Stimulated activated CD8-positive, alpha-beta memory T cell treated with anti-CD3 and anti-CD28 coated beads, Interleukin-2, amount 100 ng/mL, for 1 hour (primary cell): ENCODE measurements at places on chromosomes 7 and 10.

- peak; percentile 52 for DNase-seq
Measured at GRCh38 chr7:98745722-98746318, 124.0 kb downstream of the TMEM130 start.

DNA sequence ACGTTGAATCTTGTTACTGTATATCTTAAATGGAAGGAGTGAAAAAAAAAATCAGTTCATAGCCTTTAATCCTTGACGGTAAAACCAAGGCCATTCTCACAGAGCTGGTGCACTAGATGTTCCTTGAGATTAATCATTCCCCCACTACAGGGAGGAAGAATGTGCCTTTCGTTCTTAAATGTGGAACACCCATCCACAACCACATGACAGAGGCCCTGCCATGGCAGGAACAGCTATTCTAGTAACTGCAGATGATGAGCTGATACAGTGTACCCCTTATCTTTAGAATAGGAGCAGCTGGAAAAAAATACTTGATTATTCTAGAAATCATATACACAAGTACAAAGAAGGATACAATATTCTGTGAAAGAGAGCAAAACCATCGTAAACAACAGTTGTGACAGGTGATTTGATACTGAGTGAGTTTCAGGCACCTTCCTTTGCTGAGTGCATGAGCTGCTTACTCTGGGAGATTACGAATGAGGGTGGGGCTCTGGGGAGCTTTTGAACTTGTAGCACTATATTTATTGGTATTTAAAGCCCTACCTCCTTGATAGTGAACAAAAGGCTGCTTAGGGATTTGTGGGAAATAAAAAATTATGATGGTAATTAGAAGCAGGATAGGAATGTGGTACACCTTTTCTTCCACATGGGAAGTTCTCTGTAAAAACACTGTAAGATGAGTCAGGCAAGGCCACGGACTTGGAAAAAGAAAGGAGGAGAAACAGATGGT is 244.4 kb upstream of the SLC26A5 start:
- DNase-seq: no peak

GRCh38 chr10:30581779-30582380 is 47.7 kb downstream of the LYZL2 start:
- DNase-seq: no peak

DNA sequence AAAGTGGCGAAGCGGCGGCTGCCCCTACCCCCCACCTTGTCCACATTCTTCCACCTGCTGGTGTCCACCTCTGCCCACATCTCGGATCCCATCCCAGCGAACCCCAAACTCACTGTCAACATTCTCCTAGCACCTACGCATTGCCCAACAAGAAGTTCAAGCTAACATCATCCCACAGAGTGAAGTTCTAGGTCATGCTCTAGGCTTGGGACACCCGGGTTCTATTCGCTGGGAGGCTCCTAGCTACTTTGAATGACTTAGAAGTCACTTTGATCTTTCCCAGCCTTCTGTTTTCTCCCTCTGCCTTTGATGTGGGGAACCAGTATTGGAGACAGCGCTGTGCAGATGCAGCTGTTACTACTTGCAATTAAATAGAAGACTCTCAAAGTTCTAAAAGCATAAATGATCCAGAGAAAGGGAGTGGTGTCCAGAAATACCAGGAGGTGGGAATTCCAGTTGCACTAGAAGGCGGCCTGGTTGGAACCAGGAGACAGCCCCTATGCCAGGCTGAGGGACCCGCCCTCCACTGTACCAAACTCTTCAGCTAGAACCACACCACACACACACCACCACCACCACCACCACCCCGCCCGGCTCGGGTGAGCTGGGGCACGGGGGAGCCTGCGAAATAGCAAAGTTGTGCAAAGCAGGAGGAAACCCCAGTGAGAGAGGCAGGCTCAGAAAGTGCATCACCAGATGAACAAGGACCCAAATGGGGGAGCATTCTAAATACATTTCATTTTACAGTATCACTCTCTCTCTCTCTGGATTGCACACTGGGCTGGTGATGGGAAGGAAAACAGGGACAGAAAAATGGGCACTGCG is 5.5 kb upstream of the VGF start:
- no peak for DNase-seq

DNA sequence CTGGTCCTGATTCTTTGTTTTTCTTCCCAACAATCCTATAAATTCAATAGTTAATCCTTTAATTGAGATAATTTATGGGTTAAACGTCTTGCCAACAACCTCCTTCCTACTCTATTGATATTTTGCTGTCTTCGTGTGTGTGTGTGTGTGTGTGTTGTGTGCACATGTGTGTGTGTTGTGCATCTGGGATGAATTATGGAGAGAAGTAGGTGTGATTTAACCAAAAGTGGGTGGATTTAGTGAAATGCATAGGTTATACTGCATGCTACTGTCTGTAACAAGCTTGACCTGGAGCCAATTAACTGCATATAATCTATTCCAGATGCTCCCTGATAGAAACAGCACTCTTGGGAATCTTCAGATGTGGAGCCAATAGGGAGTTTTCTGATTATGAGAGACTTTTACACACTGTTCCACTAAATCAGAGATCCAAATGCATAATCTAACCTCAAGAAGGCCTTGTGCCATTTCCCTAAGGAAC is 61.2 kb downstream of the SEMA3D start:
- DNase-seq: no peak

GRCh38 chr10:69362471-69362954 is 54.2 kb downstream of the TACR2 start:
- no peak for DNase-seq

DNA sequence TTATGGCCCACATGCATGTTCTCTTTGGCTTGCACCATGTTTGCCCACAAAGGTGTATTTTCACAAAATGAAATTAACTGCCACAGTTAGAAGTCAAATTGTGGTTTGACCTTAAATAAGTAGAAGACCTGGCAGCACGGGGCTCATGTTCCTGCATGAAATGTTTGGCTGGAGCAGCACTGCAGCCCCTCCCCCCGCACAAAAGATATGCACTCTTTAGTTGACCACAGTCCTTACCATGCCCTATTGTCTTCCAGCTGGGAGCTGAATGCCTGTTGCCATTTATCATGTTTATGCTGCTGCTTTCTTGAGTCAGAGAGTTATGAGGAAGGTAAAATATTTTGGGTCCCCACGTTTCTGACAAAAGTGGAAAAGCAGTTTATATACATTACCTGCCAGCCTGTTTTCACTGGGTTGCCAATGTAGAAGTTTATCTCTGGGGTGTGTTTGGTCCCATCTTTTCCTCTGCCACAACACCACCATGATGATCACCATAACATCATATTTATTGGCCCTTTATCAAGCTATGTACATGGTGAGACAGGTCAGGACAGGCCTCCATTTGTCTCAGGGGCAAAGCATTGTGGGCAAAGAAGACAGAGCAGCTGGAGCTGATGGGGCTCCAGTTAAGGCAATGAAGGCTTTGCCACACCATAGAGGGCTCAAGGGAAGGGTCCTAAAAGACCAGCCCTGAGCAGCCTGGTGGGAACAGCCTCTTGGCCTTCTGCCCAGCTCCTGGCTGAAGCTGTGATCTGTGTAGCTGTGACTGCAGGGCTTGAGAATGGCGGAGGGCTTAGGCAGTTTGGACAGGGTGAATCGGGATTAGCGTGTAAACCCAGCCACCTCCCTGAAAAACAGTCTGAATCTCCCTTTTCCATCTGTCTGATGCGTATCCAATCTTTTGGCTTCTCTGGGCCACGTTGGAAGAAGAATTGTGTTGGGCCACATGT is 5.4 kb downstream of the PRF1 start:
- DNase-seq: no peak

DNA sequence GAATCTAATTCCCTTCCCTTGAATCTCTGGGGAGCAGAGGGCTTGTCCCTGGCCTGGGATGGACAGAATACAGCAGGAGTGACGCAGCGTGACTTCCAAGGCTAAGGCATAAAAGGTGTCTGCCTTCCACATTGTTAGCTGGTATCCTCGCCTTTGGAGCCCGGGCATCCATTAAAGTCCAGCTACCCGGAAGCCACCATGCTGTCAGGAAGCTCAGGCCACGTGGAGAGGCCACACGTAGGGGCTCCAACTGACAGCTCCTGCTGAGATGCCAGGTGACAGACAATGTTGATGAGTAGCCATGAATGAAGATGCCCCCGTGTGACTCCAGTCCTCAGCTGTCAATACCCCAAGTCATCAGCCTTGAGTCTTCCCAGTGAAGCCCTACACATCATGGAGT is 99.9 kb downstream of the OAT start:
- no peak for DNase-seq

DNA sequence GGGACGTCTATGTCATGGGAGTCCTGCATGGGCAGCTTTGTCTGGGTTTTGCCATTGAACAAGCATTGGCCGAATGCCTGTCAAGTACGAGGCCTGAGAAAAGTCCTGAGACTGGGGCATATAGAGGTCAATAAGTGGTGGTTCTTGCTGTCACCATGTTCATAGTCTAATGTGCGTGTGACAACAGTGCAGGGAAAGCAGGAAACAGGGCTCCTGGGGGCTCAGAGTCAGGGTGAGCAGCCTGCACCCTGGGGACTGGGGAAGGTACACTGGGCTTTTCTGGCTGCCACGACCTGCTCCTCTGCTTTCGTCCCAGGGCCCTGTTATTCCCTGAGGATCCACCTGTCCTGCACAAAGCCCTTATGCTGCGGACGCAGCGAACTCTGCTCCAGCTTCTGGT is 21.3 kb downstream of the FAM241B start:
- DNase-seq: no peak

DNA sequence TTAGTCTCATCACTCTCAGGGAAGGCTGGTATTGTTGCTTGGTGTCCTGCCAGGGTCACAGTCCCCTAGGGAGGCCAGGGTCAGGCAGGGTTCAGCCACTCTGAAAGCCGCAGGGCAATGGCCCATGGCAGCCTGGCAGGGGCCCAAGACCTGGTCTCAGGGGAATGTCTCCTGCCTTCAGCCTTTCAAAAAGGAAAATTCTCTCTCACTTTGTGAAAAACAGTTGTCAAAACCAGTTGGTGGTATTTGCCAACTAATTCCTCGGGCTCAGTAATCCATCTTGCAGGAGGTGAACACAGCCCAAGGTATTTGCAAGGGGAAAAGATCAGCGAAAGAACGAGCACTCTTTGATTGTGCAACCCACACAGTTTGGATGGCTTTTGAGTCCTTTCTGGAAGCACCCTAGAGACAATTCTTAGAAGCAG is 101.5 kb downstream of the JCAD start:
- DNase-seq: no peak
